ENCODE measurements at places on chromosomes 5 and 9.

GRCh38 chr9:15846611-15847010 is 293.8 kb downstream of the CCDC171 start:
- no peak for DNase-seq

- DNase-seq: no peak
Observed at GRCh38 chr9:114433720-114434255, 46.0 kb upstream of the AKNA start.

DNA sequence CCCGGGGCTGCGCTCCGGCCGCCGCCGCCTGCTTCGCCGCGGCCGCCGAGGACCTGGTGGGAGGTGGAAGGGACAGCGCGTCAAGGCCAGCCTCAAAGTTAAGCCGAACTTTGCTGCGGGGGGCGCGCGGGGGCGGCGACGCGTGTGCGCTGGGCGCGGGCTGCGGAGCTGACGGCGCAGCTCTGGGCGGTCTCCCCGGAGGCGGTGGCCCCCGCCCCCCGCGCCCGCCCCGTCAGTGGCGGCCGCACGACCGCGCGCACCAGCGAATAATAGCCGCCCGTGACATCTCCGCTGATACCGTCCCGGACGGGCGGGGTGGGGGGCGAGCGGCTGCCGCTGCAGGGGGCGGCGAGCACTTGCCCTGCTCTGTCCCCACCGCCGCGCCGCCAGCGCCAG is 579 bp upstream of the FAM78A start:
- no peak for DNase-seq

DNA sequence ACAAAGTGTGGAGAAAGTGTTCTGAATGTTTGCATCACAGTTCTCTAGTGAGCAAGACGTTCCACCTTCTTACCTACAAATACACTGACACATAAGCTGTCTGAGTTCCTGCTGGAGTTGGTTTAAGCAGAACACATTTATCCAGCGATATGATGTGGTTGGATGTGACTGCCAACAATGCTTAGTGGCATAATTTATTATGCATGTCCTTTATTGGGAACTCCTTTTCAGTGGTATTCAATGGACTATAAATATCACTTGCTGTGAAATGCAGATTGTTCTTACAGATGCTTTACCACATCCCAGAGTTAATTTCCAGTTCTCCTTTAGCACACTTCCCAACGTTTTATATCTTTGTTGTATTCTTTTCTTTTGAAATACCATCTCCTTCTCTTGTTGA is 222.2 kb downstream of the LURAP1L start:
- peak; percentile 13 for DNase-seq

GRCh38 chr9:127185931-127186781 is 63.7 kb upstream of the ANGPTL2 start:
- DNase-seq: no peak

DNA sequence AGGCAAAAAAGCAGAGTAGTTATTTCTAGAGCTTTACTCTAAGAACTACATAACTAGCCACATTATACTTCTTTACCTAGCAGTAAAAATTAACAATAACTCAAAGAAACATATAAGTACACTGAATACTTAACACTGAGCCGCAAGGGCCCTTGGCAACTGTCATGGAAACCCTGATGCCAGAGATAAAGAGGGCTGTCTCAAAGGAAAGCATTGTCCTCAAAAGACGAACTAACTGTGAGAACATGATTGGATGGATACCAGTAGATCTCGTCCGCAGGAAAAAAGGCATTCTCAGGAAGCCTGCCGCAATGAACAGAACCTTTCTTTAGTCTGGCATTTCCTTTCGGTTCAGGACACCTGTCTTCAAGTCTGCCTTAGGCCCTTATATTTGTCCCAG is 379.0 kb upstream of the SLC30A5 start:
- DNase-seq: no peak

DNA sequence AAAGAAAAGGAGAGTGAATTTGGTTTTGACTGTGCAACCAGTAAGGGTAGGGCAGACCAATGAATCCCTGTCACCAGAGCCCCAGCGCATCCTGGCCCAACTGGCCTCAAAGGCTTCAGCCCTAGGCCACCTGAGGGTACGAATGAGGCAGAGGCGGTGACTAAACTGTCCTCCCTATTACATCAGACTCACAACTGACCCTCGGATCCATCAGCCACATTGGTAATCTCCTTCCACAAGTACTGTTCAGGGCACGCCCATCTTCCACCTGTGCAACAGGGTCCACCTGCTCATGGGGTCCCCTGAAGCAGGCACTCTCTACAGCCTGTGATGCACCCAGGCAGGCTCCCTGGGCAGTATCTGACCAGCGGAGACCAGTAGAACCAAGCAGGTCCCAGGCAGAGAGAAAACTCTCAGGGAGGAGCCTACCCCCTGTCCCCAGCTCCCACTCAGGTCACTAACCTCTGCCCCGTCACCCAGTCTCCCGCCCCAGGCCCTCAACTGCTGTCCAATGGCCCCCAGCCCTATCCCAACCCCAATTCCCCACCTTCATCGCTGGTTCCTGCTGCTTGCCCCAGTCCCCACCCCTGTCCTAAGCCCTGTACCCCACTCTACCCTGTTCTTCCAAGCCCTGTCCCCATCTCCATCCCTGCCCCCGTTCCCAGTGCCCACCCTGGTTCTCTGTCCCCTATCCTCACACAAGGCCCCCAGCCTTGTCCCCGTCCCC is 904 bp downstream of the EDF1 start:
- DNase-seq: no peak

DNA sequence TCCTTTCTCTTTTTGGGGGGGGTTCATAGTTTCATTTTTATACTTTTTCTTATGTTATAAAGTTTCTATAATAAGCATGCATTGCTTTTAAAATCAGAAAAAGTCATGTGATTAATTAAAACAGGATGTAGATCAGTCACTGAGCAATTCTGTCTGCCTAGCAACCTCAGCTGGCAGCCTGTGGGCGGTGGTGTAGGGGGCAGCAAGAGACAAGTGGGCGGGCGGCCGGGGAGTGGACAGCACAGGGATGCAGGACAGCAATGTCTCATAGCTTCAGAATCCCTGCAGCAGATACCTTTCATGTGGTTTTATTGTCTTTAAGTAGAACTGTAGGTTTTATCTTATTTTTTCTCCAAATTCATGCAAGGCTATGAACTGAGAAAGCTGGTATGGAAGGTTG is 101.9 kb upstream of the S1PR3 start:
- DNase-seq: no peak

All from NCI-H774 (cell line).